ENCODE measurements at places on chromosomes 4 and X.
A peak's percentile ranks its signal among the peaks of the same experiment; 100 is the strongest.

- no peak for DNase-seq
Observed at GRCh38 chr4:55887594-55887993, 34.1 kb downstream of the EXOC1 start.

- peak; percentile 23 for DNase-seq
Observed at GRCh38 chr4:126807132-126807531, 825.6 kb upstream of the INTU start.

DNA sequence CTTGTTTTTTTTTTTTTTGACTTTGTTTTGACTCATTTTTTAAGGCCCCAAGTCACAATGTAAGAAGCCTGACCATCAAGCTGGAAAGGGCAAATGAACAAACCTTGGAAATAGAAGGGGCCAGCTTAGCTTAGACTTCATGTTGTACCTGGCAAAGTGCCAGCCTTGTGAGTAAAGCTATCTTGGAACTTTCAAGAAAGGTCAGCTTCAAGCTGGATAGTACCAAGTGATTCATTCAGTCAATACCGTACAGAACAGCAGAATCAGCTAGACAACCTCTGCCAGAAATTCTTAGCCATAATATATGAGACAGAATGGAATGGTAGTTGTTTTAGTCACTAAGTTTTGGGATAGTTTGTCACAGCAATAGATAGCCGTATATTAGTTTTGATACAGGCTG lies 1492.2 kb upstream of the TENM3 start:
- no peak for DNase-seq

GRCh38 chr4:168759959-168760527 lies 250.0 kb downstream of the CBR4 start:
- no peak for DNase-seq

DNA sequence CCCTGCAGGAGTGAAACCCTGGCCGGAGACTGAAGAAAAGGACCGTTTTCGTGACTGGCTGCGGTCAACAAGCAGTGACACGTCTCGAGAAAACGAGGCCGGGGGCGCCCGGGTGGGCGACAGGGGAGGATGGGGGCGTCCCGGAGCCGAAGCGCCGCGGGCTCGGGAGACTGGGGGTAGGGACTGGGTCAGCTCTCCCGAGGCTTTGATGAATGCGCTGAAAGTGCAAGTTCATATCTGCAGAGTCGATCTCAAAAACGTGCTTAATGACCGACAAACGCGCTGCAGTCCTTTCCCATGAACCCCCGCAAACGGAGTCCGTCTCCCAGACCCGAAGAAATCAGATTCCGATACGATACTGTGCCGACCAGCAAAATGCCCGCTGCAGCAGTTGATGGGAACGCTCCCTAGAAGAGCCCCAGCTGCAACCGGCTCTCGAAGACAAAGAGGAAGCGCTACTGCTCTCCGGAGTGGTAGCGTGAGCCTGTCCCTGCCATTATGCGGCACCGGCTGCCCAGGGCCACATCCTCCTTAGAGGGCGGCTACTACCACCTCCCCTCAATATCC lies 806 bp upstream of the CD99L2 start:
- DNase-seq: peak; percentile 42

- no peak for DNase-seq
Observed at GRCh38 chr4:114549638-114550037, 49.0 kb upstream of the UGT8 start.

GRCh38 chr4:166169111-166169510 lies 296.1 kb downstream of the TLL1 start:
- no peak for DNase-seq

DNA sequence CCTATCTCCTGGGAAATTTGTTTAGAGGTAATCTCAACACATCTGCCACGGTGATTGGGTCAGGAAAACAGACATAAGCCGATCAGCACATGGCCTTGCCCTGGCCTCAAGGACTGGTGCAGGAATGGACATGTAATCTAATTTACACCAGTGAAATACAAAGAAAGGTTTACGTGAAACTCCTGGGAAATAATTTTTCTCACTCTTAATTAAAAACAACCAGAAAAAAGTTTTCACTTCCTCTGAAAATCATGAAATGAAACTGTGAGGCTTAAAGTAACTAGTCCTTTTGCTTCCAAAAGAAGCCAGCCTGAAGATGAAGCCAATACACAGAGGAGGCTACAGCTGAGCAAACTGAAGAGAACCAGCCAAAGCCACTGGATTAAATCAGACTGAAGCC lies 154.1 kb upstream of the FAM241A start:
- DNase-seq: no peak

GRCh38 chr4:37821953-37822605 lies 4.4 kb upstream of the PGM2 start:
- DNase-seq: no peak

- DNase-seq: no peak
Observed at GRCh38 chr4:106624671-106625070, 256.1 kb upstream of the GIMD1 start.

DNA sequence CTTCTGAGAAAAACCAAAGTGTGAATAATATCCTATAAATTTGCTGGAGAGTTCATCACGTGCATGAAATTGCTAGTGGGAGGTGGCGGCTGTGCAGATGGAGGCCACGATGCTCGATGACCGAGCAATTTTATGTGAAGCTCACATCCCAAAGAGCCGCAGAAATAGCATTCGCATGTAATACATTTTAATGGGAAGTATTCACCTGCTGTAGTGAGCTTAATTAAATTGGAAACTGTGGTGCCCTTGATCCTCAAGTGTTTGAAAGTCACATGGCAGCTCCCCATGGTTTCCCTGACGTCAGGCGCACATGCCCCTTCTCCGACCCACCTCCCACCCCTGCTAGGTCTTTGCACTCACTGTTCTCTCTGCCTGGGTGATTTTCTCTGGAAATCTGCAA lies 136.8 kb downstream of the STK32B start:
- no peak for DNase-seq

- no peak for DNase-seq
Observed at GRCh38 chrX:25527156-25527555, 511.4 kb upstream of the ARX start.

GRCh38 chr4:86970447-86971354 lies 35.9 kb downstream of the AFF1 start:
- no peak for DNase-seq

DNA sequence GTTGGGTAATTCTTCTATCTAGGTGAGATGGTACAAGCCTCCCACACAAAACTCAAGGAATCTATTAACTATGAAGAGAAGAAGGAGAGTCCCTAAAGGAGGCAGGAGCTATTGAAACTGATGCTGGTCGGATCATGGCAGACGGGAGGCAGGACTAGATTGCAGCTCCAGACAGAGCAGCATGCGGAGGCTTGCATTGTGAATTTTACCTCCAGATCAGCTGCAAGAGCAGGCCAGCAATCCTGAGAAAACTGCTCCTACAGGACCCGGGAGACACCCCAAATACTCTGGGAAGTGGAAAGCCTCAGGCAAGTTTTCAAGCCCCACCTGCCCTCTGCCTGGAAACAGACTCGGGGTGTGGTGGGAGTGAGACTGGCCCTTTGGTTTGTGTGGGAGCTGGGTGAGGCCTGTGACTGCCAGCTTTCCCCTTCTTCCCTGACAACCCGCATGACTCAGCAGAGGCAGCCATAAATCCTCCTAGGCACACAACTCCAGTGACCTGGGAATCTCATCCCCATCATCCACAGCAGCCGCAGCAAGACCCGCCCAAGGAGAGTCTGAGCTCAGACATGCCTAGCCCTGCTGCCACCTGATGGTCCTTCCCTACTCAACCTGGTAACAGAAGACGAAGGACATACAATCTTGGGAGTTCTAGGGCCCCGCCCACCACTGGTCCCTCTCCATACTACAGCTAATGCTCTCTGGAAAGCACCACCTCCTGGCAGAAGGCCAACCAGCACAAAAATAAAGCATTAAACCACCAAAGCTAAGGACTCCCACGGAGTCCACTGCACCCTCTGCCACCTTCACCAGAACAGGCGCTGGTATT lies 30.9 kb downstream of the GATB start:
- no peak for DNase-seq

DNA sequence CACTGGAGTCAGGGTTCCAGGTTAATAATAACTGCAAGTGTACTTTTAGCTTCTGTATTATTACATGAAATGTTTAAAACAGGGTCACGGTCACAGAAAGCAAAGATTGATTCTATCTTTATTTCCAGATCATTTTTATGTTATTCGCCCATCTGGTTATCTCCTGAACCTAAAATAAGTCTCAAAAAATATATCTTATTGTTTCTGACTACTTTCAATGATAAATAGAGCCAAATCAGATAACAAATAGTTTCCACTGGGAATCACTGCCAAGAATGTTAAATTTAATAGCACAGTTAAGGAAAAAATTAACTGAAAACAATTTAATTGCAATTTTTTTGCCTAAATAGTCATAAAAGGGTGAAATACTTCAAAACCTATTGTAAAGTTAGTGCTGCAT lies 17.2 kb upstream of the VEGFD start:
- no peak for DNase-seq

DNA sequence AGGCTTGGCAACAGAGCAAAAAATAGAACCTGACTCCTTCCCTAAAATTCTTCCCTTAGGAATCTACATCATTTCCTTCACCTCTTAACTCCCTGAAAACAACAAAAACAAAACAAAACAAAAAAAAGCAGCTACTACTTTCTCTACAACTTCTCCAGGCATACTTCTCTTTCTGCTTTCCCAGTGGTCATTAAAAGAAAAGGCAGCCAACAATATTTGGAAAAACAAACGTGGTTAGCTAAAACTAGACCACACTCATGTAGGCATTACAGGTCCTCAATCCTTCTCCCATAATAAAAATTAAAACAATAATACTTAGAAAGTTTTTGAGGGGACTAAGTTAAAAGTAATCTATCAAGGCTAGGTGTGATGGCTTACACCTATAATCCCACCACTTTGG lies 29.0 kb upstream of the SMIM14 start:
- DNase-seq: no peak

DNA sequence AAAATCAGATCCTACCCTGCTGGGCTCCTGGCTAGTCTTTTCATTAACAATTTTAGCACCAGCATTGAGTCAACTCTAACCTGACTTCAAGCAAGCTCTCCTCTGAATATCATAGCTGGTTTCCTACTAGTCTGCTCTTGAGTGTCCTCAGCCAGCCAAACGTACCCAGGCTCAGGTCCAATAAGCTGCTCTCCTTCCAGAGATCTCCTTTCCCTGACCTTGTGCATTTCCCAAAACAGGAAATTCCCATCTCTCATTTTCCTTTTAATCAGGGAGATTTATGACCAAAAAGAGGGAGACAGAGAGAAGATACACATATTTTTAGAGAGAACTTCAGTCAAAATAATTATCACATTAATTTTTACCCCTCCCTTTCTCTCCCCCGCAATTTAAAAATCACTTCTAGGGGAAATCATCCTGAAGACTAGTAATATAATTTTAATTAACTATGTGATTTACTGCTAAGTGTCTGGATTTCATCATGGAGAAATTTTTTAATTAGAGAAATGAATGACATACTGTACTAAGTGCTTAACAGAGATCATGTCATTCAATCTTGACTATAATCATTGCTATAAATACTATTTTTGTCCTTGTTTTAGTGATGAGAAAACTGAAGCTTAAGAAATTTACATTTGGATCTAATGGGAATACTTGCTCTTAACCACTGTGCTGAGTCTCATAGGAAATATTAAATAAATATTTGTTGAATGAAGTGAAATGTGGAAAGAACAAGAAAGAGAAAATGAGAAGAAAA lies 421.7 kb upstream of the INTU start:
- DNase-seq: no peak

GRCh38 chr4:147110473-147111367 lies 165.1 kb upstream of the TTC29 start:
- DNase-seq: no peak

- DNase-seq: peak; percentile 44
Observed at GRCh38 chrX:132612821-132613564, 124.2 kb upstream of the MBNL3 start.

GRCh38 chrX:153336121-153336894 lies 2.4 kb downstream of the ZNF275 start:
- no peak for DNase-seq

- no peak for DNase-seq
Observed at GRCh38 chr4:106273831-106274230, 42.2 kb downstream of the TBCK start.

- DNase-seq: no peak
Observed at GRCh38 chr4:80199004-80199560, 1.8 kb downstream of the PRDM8 start.
